ENCODE measurements at places on chromosomes 2 and 18.

DNA sequence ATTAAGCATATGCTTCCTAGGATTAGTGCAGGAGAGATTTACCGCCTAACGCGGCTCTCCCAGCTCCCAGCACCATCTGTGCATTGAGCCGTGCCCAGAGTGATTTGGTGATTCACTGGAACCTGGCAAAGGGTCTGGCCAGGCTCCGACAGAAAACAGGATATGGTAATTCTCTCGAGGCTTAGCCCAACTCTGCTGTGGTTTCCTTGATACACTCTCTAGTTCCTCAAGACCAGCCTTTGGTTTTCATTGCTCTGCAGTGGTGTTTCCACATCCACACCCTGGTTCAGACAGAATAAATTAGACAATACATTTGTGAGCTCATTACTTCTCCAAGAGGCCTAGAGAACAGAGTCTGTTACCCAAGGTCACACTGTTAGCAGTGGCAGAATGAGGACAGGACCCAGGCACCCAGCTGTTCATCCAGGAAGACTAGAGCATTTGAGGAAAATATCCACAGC is 23.0 kb upstream of the SMAD2 start:
- DNase-seq, result no peak

GRCh38 chr2:208454861-208455260 is 48.3 kb downstream of the PTH2R start:
- no peak for DNase-seq

DNA sequence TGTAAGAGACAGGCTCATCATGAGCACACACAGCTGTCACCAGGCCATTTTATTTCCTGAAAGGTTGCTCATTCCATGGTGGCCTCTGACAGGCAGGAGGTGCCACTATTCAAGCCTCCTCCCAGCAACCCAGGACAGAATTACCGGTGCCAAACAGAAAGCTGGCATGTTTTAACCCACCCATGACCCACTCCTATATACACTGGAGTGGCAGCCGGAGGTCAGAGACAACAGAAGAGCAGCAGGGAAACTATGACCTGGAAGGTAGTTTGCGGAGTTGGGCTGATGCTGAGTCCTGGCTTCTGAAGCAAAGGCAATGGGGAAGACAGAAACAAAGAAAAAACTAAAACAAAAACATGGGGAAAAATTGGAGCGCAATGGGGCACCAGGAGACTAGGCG is 2.3 kb downstream of the RFTN2 start:
- DNase-seq, result no peak

DNA sequence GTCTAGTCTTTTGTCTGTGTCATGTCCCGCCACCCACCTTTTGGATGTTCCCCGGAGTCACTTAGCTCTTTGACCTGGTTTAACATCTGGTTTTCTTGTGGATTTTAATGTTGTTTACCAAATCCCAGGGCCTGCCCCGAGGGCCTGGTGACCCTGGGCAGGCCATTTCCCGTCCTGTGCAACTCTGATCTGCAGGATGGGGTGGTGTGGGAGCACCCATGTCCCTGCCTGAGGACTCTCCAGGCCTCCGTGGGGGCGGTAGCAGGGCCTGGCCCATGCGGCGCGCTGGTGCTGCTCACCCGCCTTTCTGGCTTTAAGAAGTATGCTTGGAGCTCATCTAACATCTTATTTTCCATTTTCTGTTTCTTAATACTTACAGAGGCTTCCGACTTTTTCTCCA is 10.7 kb downstream of the RAMP1 start:
- DNase-seq, result no peak

DNA sequence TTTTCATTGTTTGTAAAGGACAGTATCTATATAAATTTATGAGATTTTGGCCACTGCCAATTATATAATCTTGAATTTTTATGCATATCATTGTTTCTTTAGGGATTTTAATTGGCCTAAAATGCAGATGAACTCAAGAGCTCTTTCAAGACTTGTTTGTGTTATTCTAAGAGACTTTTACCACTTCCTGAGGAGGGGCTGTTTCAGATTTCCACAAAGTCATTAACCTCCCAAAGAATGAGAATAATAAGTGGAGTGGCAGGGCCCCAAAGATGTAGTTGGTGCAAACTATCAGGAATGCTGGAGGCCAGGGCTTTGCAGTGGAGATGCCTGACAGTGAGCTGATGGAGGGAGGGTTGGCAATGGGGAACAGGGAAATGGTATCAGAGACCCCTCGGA is 15.5 kb upstream of the ACVR1 start:
- DNase-seq, result no peak

Data from stimulated activated CD8-positive, alpha-beta memory T cell treated with anti-CD3 and anti-CD28 coated beads, Interleukin-2, amount 100 ng/mL, for 1 hour (primary cell).